GOT3 (cell line): ENCODE measurements at places on chromosomes 11 and 22.
A peak's percentile ranks its signal among the peaks of the same experiment; 100 is the strongest.

DNA sequence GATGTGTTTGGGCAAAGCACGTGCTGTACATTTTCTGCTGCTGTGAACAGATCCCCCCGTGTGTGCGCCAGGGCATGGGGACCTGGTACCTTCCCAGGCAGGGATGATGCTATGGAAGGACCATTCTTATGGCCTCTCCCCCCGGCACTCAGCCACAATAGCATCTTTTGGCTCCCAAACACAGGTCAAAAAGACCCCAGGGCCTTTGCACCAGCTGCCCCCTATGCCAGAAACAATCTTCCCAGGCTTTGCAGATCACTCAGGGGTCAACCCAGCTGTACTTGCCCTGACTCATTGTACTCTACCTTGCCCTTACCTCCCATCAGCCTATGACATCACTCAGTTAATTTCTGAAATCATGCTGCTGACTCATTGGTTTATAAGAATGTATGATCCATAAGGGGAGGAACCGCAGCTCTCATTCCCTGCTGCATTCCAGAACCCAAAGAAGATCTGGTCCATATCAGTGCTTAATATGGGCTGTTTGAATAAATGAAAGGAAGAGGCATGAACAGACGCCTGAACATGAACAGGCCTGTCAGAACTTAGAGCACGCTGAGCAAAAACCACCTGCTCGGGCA, 100.7 kb downstream of the CELSR1 start:
- DNase-seq, result no peak

DNA sequence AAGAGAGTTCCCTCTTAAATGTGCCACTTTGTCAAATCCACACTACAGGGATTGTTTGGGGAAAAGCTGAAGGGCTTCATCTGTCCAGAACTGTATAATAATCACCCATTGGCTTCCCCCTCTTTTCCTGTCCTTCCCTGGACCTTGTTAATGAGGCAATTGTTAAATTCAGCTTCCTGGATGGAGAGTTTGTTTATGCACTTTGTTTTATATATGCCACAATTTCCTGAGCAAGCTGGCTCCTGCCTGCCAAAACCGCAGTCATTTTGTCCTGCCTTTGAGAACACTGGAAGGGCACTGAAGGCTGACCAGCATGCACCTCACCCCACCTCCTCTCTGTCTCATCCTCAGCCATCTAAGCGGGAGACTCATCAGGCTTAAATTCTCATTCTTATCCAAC, 86.2 kb downstream of the MSANTD4 start:
- DNase-seq, result no peak

DNA sequence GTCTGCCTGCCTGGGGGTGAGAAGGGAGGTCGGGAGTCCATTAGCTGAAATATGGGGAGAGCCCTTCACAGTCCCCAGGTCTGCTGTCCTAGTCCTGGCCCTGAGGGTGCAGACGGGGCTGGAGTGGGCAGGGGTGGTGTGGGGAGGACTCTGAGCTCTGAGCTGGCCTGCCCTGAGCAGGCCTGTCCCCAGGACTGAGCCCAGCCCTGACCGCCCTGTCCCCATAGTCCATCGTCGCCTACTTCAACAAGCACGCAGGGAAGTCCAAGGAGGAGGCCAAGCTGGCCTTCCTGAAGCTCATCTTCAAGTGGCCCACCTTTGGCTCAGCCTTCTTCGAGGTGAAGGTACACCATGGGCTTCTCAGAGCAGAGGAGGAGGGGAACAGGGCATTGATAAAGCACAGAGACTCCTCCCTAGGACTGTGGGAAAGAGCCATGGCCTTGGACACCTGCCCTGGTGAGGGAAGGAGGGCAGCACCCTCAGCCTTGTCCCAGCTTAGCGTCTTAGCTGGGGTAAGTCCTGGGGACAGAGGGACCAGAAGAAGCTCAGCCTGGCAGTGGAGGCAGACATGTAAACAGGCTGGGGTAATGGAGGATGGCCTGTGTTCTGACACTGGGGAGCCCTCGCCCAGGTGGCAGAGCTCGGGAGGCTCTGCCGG, 83.7 kb downstream of the MYO7A start:
- DNase-seq, result no peak

DNA sequence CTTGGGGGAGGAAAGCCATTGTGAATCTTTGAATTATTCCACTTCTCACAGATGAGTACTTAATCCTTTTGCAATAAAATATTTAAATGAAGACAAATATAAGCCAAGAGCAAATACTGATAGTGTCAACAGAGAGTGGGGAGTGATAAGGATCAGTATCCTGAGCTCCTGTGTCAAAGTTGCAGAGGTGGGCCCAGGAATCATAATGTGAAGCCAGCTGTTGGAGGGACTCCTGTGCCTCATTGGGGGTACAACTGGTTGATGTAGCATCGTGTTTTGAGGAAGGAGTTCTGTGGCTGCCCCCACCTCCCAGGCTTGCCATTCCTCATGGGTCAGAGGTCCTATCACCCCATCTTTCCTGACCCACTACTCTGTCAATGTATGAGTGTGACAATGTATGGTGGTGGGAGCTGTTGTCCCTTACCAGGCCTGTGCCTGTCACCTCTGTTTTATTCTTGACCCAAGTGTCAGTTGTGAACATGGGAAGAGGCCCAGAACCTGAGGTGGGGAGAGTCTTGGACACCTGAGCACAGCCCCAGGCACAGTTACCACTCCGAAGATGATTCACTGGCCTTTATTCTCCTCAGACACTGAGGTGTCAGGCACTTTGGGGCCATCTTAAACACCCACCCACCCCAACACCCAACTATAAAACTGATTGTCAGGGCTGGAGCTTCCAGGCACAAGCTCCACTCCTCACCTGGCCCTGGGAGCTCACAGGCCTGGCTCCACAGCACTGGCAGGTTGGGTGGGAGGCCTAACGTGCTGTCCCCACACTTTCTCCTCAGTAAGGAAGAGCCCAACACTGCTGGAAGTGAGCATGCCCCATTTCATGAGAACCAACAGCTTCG, 38.4 kb downstream of the KCNQ1OT1 start:
- DNase-seq, result no peak

DNA sequence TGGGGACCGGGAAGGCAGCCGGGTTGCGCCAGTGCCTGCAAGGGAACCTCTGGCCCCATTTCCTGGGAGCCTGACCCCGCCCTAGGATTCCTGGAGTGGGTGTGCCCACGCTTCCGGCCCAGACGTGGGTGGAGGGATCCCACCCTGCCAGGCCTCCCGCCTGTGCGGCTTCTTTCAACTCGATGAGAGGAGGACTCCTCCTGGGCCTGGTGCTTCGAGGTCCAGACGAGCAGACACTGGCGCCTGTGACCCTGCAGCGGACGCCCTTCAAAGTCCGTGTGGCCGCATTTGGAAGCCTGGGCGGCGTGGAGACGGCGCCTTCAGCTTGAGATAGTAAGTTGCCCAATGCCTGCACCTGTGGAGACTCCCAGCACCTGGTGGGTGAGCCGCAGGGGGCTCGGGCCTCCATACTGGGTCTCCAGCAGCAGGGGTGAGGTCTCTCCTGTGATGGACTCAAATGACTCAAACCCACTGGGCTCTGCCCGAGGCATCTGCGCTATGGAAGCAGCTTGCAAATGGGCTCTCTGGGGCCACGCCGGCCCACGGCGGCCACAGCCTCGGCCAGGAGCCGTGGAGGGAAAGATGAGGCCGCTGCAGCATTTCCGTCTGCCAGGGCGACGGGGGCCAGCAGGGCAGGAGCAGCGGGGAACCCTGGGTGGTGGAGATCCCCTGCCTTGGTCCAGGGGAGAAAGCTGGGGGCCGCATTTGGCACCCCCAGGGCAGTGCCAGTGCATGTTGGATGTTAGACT, 64.3 kb upstream of the PPARA start:
- peak; percentile 64 for DNase-seq

DNA sequence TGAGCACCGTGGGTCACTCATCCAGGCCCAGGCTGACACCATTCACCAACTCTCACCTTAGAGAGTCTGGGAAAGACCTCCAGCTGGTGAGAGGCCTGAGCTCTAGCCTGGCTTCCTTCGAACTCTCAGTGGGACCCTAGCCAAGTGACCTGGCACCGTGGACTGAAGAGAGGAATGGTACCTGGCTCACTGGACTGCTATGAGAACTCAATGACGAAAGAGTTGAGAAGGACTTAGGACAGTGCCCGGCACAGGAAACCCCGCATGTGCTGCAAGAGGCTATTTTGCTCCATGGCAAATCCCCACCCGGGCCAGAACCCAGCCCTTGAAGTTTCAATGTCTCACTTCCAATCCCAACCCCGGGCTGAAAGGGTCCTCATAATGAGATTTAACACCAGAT, 605 bp upstream of the RAPSN start:
- DNase-seq, result no peak

GRCh38 chr11:103633819-103634590, 402.4 kb upstream of the DDI1 start:
- no peak for DNase-seq

DNA sequence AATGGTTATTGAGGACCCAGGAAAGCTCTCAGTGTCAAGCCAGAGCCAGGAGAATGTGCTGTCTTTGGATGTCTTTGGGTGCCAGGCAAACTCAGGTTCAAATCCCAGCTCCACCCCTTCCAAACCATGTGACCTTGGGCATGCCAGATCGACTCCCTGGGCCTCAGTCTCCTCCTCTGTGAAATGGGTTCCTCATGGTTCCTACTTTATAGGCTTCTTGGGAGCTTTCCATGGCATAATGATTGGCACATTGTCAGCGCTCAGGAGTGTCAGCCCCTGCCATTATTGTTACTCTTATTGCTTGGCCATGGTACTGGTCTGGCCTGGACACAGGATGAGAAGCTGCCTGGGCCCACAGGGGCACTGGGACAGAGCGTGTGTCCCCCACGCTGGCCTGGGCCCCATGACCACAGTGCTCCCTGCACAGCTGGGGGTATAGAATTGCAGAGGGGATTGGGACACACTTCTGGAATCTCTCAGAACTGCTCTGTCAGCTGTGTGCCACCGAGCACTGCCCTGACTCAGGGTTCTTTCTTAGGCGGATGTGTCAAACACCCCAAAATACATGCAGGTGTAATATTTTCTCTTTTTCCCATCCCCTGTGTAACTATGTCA, 37.6 kb upstream of the CRYBB3 start:
- no peak for DNase-seq

- no peak for DNase-seq
These were observed 9.2 kb upstream of the PARVG start for GRCh38 chr22:44171561-44171960.

DNA sequence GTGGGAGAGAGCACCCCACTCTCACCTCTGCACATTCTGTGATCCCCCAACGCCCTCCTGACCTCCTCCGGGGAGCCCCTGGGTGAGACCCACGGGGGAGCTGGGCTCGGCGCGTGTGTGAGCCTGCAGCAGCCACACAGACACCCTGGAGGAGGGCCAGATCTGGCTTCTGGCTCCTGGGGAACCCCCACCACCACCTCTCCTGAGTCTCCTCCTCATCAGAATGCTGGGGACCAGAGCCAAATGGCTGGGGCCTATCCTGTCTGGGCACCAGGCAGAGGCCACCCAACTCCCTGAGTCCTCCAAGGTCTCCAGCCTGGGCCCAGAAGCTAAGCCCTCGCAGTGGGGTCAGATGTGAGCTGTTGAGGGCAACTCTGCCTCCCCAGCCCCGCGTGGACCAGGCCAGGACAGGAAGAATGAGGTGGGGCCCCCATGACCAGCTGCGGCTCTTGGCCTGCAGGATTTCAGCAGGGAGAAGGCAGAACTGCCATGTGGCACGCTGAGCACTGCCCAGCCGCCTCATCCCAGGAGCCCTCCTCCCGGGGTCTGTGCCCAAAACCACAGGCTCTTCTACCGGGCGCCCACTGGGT, 5.5 kb upstream of the PIM3 start:
- no peak for DNase-seq

- DNase-seq, result no peak
These were observed 92.1 kb upstream of the MTMR2 start for GRCh38 chr11:96015906-96016565.

GRCh38 chr11:129855086-129855485, 39.4 kb downstream of the TMEM45B start:
- no peak for DNase-seq

GRCh38 chr11:105202422-105202821, 62.9 kb upstream of the CARD18 start:
- DNase-seq, result no peak

DNA sequence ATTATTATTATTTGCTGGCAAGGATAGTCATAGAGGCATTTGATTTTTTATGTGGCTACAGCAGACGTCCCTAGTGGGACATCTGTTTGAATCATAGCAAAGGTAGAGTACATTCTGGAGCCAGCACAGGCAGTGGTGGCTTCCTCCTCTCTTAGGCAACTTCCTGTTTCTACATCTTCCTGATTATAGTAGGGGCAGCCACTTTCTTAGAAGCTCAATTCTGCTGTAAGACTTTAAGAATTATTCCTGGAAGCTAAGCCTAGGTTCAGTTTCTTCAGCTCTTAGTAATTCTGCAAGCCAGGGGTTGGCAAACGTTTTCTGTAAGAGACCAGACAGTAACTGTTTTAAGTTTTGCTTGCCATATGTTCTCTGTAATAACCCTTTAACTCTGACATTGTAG, 129.3 kb upstream of the TENM4 start:
- DNase-seq, result no peak

DNA sequence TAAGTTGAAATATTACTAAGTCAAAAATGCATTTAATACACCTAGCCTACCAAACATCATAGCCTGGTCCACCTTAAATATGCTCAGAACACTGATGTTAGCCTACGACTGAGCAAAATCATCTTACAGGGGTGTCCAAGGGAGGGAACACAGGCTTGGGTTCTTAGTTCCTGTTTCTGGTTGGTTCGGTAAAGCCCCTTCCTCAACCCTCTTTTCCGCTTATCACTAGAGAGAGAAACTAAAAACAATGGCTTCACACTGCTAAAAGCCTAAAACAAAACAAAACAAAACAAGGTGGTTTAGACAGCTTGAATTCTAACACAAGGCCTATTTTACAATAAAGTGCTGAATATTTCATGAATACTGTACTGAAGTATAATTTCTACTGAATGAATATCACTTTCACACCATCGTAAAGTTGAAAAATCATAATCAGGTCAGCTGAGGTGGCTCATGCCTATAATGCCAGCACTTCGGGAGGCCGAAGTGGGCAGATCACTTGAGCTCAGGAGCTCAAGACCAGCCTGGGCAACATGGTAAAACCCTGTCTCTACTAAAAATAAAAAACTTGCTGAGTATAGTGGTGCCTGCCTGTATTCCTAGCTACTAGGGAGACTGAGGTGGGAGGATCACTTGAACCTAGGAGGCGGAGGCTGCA, 118.0 kb downstream of the SIK3 start:
- DNase-seq, result no peak

- no peak for DNase-seq
These were observed 19.0 kb upstream of the GLB1L2 start for GRCh38 chr11:134312807-134313206.

GRCh38 chr11:94876645-94877442, 96.5 kb downstream of the CWC15 start:
- peak; percentile 24 for DNase-seq

DNA sequence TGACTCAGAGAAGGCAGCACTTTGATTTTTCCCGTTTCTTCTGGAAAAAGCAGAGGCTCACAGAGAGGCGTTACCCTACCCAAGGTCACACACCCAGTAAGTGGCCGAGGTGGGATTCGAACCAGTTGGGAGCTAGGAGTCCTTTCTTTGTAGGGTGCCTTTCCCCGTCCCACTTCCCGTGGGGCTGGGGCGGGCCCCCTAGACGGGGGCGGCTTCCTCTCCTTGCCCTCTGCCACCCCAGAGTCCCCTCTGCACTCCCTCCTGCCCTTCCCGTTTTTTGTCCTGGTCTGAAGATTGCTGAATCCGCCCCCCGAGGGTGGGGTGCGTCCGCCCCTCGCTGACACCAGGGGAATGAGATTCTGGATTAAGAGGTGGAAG, 747 bp downstream of the TPCN2 start:
- DNase-seq, result no peak
